Stimulated activated CD4-positive, alpha-beta T cell treated with anti-CD3 and anti-CD28 coated beads, TNF-alpha, amount 100 ng/mL, for 24 hours (primary cell): ENCODE measurements at places on chromosomes 7 and 10.

DNA sequence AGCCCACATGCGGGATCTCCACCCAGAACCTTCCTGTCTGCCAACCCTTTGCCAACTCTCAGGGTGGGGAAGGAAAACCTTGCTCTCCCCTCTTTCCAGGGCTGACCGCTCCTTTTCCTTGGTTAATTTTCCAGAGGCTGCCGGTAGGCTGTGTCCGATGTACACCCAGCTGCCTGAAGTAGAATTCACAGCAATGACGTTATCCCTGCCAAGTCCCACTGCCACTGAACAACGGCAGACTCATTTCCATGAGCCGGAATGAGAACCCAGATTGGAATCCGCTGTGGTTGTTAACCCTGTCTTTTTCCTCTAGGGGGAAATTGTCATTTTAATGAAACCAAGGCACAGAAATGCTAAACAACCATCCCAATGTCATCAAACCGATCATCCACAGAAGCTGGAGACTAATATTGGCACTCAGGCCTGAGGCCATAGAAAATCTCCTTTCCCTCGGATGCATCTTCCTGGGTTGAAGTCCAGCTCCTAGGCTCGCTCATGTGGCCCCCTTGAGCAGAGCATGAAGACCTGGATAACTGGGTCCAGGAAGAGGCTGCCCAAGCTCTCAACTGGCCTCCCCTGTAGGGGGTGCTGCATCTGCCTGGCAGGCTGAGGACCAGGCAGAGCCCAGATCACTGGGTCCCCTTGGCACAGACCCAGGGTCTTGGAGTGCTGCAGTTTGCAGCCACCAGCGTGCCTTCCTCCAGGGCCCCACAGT, 30.4 kb downstream of the KLRG2 start:
- DNase-seq: no peak

DNA sequence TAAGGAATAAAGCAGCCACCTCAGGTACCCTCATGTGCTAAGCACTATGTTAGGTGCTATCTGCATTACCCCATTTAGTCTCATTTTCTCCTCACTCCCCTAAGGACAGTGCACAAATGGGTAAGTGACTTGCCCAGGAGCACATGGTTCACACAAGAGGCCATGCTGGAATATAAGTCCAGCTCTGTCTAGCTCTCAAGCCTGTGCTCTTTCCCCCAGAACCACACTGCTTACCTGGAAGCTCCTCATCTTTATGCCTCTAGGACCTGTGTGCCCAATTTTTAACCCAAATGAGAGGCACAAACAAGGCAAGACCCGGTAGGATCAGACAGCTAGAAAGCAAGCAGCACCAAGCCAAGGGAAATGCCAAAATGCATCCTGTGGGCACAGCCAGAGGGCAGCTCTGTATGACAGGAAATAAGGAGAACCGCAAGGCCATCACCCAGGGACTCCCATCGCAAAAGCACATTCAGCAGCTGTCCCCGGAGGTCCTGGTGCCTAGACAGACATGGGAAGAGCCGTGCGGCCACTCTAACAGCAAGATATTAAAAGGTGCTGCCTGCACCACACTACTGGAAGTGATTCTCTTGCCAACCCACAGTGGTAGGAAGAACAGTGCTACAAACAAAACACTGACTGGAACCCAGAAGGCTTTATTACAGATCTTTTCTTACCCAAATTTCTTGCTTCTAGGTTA, 88.1 kb downstream of the GSAP start:
- peak; percentile 16 for DNase-seq

- no peak for DNase-seq
These were observed 765 bp downstream of the CCAR1 start for GRCh38 chr10:68721673-68722335.

GRCh38 chr7:44189993-44190872, 994 bp upstream of the GCK start:
- DNase-seq: no peak

GRCh38 chr10:47383261-47384147, 589 bp downstream of the ZNF488 start:
- no peak for DNase-seq

DNA sequence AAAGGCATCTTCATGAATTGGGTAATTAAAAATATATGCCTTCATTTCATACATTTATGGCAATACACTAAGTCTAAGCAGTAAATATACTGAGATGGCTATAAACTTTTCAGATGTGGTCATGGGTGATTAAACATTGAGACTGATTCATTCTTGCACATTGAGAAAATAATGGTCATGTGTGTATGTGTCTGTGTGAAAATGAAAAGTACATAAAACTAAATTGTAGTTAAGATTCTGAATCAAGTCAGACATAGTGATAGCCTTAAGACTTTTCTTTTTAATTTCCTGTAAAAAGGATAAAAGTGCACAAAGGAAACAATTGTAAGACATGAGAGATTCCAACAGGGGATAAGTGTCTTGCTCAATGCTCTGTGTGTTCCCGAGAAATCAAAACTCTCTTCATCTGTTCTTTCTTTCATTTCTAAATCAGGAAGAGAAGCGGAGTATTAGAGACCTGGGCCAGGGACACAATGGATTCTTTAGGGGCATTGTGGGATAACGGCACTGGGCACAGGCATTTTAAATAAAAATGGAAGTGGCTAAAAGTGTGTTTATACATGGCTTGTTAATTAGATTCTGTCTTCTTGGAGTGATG, 69.8 kb upstream of the AGR3 start:
- DNase-seq: no peak

DNA sequence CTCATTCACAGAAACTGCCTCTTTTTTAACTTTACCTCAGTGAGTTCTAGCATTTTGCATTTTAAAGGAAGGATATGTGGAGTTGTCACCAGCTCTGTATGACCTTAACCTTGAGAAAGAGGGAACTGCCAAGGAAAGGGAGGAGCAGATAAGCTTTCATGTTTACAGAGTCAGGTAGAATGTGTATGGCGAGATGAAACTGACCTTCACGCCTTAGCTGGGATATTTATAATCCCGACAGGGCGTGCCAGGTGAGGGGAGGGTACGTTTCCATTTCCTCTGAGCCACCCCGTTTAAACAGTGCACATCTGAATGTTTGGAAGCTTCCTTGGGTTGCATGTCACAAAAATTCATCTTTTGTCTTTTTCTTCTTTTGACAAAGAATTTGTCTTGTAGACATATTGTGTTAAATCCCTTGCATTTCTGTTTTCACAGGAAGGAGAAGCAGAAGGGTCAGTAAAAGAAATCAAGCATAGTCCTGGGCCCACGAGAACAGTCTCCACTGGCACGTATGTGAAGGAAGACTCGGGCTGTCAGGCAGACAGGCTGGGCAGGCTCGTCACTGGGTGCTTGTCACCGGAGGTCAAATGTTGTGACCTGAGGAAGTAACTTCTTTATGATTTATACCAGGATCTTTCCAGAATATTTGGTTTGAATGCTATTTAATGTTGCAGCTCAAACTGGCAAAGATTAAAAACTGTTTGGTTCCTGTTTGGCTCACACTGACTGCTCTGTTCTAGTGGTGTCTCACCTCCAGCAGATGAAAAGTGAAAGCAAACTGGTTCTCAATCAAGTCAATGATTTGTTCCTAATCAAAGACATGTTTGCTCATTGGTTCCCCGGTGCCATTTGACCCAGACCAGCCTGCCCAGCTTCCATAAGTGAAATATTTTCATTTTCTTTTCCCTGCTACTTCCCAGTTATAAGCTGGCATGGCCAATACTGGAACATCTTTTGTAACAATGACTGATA, 16.2 kb downstream of the OPTN start:
- no peak for DNase-seq

- DNase-seq: no peak
These were observed 165.9 kb downstream of the ABCA13 start for GRCh38 chr7:48337012-48337621.

GRCh38 chr7:149885191-149886017, 11.6 kb downstream of the ATP6V0E2 start:
- DNase-seq: no peak

GRCh38 chr7:1670894-1671593, 967 bp downstream of the ELFN1 start:
- no peak for DNase-seq

GRCh38 chr7:143104759-143105158, 27.1 kb upstream of the PIP start:
- DNase-seq: no peak

GRCh38 chr7:68922850-68923249, 675.4 kb upstream of the AUTS2 start:
- no peak for DNase-seq

DNA sequence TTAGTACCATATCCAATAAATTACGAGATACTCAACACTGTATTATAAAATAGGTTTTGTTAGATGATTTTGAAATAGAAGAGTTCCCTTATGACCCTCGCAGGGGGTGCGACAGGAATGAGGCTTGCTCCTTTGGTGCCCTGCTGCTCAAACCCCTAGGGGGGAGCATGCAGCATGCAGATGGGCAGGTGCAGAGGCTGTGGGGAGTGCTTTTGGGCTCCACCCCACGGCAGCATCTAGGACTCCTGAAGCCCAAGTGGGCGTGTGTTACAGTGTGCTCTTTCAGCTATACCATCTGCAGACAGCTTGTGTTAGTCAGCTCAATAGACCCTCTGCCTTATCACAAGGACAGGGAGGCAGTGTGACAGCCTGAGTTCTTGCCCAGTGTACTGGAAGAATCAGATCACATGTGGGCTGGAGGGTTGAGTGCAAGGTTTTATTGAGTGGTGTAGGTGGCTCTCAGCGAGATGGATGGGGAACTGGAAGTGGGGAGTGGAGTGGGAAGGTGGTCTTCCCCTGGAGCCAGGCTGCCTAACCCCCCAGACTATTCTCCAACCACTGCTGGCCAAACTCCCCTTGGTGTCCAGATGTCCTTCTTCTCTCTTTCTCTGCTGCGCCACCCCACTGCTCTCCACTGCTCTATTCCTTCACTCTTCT, 3.1 kb upstream of the MRC1 start:
- no peak for DNase-seq

- DNase-seq: no peak
These were observed 104.4 kb downstream of the TAF3 start for GRCh38 chr10:7922707-7923106.

DNA sequence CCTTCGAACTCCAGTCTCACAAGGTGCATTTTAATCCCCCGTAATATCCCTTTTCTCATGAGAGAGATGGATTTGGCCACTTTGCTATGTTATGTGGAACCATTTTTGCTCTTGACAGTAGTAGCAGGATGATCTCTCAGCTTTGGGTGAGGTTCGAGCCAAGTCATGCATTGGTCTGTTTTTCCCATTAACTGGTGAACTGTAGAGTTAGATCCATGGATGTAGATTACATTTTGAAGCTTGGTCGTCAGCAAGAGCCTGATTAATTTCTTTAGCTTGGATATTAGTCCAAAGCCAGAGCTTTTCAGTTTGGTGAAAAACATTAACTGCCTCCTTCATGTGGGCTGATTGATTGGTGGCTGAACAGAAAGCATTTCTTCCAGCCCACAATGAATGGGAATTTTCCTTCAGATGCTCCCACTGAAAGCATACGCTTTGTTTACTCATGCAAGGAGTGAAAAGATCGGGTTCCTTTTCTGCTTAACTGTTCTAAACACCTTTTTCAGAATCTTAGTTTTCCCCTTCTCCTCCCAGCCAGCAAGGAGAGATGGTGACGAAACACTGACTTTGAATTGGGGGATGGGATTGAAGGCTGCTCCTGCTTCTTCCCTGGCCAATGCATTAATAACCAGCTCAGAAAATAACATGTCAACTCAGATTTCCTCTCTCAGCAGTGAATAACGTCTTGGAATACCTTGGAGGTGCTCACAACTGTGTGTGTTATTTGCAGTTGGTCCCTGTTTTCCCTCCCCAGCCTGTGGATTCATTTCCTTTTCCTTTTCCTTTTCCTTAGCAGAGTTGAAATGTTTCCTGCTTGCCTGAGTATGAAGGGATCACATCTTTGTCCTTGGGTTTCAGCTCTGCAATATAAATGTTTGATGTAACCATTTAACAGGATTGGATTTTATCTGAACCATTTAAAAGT, 351.8 kb upstream of the FZD8 start:
- no peak for DNase-seq

DNA sequence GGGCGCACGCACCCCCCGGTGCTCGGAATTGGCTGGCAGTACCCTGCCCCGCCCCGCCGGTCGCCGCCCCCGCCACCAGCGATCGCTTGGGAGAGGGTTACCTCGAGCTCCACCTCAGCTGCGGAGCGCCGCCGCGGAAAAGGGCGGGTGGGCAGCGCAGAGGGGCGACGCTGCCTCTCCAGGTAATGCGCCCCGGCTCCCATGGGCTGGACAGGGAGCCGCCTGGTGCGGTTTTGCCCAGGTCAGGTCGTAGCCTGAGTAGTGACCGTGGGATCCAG, 1.3 kb downstream of the PFKFB3 start:
- peak; percentile 70 for DNase-seq

DNA sequence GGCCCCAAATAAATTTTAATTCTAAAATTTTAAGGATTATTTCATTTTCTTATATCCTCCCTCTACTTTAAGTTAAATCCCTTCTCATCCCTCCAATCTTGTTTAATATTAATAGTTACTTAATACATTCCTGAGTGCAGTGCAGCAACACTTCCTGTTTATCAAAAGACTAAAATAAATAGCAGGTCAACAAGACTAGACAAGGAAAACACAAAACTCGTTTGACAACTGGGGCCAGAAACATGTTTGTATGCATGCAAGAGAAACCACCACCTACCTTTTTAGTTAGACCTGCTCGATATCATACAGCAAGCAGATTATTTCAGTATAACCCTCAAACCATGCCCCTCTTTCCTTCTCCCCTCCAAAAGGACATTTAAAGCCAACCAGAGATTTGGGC, 95.8 kb downstream of the PARD3 start:
- no peak for DNase-seq
